ENCODE measurements at places on chromosomes 4 and X. TPM values are rescaled to one million over a fixed set of nuclear protein-coding genes. Genes with fewer than 3 reads are reported as not detected.

- no peak for DNase-seq
These were observed 1.8 kb downstream of the IL15 start for GRCh38 chr4:141638230-141638629.

ERAS gene
- polyA plus RNA-seq, result not detected

DNA sequence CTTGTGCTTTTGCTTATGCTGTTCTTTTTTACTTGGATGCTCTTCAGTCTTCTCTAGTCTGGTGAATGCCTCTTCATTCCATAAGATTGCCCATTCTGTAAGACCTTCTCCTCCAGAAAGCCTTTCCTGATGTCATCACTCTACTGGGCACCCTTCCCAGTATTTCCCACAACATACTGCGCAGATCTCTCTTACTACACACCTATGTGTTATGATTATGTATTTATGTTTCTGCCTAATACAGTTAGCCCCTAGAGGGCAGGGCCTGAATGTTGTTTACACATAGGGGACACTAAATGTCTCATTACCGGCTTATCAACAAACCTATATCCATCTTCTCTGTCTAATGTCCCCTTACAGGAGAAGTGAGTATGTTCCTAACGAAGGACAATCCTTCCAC is 21.1 kb downstream of the AIFM1 start:
- DNase-seq, result no peak

DNA sequence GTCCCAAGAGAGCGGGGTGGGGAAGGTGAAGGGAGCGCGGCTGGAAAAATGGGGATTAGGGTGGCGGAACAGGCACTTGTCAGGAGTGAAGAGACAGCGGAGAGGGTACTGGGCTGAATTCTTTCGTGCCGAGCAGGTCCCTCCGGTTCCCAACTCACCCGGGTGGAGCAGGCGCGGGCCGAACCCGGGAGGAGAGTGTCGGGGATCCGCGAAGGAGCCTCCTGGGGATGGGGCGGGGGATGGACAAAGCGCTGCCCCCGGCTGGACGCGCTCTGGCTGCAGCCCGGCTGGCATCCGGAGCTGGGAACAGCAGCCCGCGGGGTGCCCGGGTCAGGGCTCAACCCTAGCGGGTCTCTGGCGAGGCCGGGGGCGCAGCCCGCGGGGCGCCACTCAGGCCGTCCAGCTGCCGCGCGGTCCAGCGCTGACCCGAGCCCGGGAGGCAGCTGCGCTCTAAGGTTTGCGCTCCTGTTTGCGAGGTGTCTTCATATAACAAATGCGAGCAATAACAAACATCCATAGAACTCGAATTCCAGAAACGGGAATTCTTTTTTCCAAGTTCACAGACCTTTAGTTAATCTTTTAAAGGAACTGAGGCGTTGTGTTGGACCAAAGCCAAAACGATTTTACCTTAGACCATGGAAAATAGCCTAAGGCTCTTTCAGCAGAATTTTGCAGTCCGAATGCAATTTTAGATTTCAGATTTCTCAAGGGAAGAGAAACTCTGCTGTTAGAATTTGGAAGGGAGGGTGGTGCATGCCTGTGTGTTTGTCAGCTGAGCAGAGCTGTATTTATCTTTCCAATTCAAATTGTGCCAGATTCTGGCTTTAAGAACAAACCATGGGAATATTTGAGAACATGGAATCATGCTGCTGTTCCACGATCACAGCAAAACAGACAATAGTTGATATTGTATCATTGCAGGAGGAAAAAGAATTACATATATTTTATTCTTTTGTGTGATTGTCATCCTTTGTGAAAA is 744 bp downstream of the NPY5R start:
- DNase-seq, result no peak

- DNase-seq, result no peak
These were observed 66.0 kb upstream of the STOX2 start for GRCh38 chr4:183838987-183839712.

PITX2 gene
- polyA plus RNA-seq, result 2.0 TPM

DNA sequence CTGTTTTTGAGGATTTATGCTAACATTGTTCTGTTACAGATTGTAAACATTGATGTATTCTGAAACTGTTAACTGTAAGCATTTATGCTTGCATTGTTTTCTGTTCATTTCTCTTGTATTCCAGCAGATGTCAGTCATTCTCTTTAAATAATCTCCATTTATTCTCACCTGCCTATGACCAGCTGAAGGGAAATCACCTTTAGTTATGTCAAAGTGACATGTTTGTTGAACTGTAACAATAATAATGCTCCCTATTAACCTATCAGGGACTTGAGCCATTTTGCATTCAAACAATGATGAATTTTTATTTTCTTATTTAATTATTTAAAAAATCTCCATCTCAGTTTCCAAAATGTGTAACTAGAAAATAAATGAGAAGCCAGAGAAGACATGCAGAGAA is 58.0 kb downstream of the SPCS3 start:
- DNase-seq, result no peak

GRCh38 chr4:140626661-140627376 is 58.1 kb upstream of the UCP1 start:
- DNase-seq, result no peak

RRH gene
- polyA plus RNA-seq, result 0.52 TPM

DNA sequence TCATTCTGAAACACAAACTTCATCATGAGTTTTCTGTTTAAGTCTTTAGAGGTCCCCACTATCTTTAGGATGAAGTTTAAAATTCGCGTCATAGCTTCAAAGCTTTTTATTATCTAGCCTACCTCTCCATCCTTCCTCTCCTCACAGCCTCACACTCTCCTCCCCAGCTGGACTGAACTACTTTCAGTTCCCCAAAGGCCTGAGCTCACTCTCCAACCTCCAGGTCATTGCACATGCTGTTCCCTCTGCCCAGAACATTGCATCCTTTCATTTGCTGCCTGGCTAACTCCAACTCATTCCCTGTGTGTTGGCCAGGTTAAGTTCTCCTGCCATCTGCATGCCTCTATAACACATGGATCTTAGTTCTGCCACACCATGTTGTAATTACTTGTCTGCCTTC is 2.9 kb upstream of the OTUD5 start:
- DNase-seq, result no peak

GRCh38 chrX:52933976-52934703 is 24.2 kb downstream of the FAM156A start:
- no peak for DNase-seq

GRCh38 chr4:27119239-27119638 is 258.6 kb downstream of the STIM2 start:
- no peak for DNase-seq

MAGEC1 gene
- polyA plus RNA-seq, result not detected

LRP2BP gene
- 3.4 TPM for polyA plus RNA-seq

- DNase-seq, result no peak
These were observed 190.4 kb downstream of the ARAP2 start for GRCh38 chr4:36053930-36054329.

All from right renal cortex interstitium (tissue), 3 donors.